Neural crest cell (in vitro differentiated cells): ENCODE measurements at places on chromosomes 11 and 22. TPM values are rescaled to one million over a fixed set of nuclear protein-coding genes. Genes with fewer than 3 reads are reported as not detected.
A peak's percentile ranks its signal among the peaks of the same experiment; 100 is the strongest.

DNA sequence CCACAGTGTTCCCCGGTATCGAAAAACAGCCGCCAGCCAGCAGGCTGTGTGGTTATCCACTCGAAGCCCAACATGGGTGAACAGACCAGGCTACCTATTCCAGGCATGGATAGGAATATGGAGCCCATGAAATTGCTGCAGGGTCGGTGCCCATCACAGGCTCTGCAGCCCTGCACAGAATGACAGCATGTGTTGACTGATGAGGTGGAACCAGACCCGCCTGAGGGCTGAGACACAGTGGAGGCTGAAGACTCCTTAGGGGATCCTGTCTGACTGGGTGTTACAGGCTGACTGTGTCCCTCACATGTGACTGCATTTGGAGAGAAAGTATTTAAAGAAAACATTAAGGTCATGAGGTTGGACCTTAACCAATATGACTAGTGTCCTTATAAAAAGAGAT, 6.2 kb upstream of the YPEL1 start:
- no peaks in the 10 kb centered on the region for H3K36me3 ChIP-seq
- H3K4me3 ChIP-seq = no peak overlapping the region
- peaks cover 6% of the 10 kb centered on the region for H3K27me3 ChIP-seq
- DNase-seq = no peak
- no peak overlapping the region for H3K27ac ChIP-seq

DNA sequence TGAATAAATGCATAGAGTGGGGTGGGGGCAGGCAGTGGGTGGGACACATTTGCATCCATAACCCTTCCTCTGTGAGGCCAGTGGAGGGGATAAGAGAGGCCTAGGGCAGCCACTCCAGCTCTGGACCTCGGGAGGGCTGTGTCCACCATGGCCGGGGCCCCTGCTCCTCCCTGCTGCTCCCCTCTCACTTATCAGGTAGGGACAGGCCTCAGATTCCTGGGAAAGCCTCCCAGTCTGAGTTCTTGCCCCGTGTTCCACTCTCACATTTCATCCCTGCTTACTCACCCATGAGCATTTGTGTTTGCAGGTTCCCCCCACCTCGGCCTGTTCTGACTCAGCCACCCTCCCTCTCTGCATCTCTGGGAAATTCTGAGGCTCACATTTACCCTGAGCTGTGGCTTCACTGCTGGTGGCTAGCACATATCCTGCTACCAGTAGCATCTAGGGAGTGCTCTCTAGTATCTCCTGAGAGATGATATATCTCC, 128.7 kb upstream of the TOP3B start:
- peaks cover 5% of the 10 kb centered on the region for H3K4me1 ChIP-seq
- DNase-seq = no peak
- H3K27ac ChIP-seq = no peak overlapping the region
- H3K4me3 ChIP-seq = no peak overlapping the region
- peaks cover 22% of the 10 kb centered on the region for H3K27me3 ChIP-seq

DNA sequence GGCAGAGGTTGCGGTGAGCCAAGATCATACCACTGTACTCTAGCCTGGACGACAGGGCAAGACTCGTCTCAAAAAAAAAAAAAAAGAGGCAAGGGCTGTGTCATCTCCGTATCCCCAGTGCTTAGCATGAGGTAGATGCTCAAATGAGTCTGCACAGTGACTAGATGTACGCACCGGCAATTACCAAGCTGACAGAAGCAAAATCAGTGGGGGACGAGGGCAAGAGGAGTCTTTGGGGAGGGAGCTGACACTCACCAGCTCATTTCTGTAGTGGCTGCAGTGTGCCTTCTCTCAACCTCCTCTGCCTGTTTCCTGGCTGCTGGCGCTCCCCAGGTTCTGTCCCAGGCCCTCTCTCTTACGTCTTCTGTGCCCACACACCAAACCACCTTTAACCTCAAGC, 69.9 kb downstream of the PACSIN2 start:
- peaks cover 10% of the 10 kb centered on the region for H3K36me3 ChIP-seq
- no peak overlapping the region for H3K4me3 ChIP-seq
- peak overlapping the region; percentile 99 for H3K27ac ChIP-seq

- no peaks in the 10 kb centered on the region for H3K27me3 ChIP-seq
- no peak overlapping the region for H3K27ac ChIP-seq
- no peaks in the 10 kb centered on the region for H3K4me1 ChIP-seq
- H3K36me3 ChIP-seq = no peaks in the 10 kb centered on the region
- no peak overlapping the region for H3K4me3 ChIP-seq
Measured at GRCh38 chr11:131430473-131431208, 60.2 kb downstream of the NTM start.

The SGSM1 gene
- 0.50 and 0.75 TPM in 2 replicates for total RNA-seq

- H3K36me3 ChIP-seq = no peaks in the 10 kb centered on the region
- H3K4me3 ChIP-seq = peak overlapping the region; percentile 39
- H3K4me1 ChIP-seq = peaks cover 29% of the 10 kb centered on the region
Measured at GRCh38 chr11:2213384-2213842, 41.8 kb upstream of the TH start.

GRCh38 chr11:14619603-14620531, 23.7 kb upstream of the PDE3B start:
- H3K4me3 ChIP-seq = no peak overlapping the region
- H3K36me3 ChIP-seq = peaks cover 4% of the 10 kb centered on the region
- H3K27me3 ChIP-seq = no peaks in the 10 kb centered on the region
- no peaks in the 10 kb centered on the region for H3K4me1 ChIP-seq
- no peak overlapping the region for H3K27ac ChIP-seq

The INS gene
- not detected in 2 replicates for total RNA-seq

The LSP1 gene
- not detected in 2 replicates for total RNA-seq

The ANGPTL5 gene
- total RNA-seq = not detected in 2 replicates

DNA sequence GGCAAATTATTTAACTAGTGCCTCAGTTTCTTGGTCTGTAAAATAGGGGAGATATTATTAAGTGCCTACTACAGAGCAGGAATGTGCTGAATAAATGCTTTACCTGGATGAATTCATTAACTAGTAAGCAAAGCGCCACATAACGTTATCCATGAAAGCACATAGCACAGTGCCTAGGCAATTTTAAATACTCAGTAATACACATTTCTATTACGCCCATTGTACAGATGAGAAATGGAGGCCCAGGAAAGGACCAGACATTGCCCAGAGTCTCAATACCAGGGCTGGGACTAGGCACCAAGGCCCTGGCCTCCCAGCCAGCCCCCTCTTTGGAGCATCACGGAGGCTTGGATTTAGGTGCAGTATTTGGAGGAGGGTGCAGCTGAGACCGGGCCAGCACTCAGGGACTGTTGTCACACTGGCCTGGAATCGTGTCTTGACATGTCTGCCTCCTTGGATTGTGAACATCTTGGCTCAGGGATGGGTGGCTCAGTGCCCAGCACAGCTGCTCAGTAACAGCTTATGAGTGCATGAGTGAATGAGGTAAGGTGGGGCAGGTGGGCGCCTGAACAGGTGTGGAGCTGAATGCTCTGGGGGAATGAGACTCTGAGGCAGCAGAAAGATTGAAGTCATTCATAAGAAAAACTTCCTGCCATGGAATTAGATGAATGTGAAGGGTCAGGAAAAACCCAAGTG, 42.1 kb upstream of the TPBGL start:
- H3K4me1 ChIP-seq = no peaks in the 10 kb centered on the region
- no peak overlapping the region for H3K27ac ChIP-seq
- DNase-seq = no peak
- H3K27me3 ChIP-seq = peaks cover 4% of the 10 kb centered on the region

The TSGA10IP gene
- total RNA-seq = 1.8 and 2.7 TPM in 2 replicates

- H3K4me1 ChIP-seq = peaks cover 28% of the 10 kb centered on the region
- no peak overlapping the region for H3K27ac ChIP-seq
- DNase-seq = no peak
- peak overlapping the region; percentile 95 for H3K4me3 ChIP-seq
- no peaks in the 10 kb centered on the region for H3K27me3 ChIP-seq
Measured at GRCh38 chr11:60926500-60926899, 2.2 kb downstream of the TMEM132A start.

GRCh38 chr11:65781152-65781961, 581 bp upstream of the AP5B1 start:
- no peak overlapping the region for H3K27ac ChIP-seq
- peak; percentile 42 for DNase-seq

DNA sequence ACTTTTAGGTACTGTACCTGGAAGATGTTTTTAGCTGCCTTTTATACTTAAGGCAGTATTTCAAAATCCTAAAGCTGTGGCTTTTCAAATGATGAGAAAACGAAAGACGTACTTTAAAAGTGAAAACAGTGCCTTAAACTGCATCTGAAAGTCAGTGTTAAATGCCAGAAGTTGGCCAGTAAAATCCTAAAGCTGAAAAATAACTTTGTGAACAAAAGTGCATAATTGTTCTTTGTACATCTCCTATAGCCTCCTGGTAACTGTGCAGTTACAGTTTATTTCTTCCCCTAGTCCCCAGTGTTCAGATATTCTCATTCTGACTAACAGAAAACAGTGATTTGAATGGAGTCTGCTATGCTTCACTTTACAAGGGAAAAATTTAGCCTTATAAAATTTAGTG, 6.8 kb downstream of the EED start:
- no peaks in the 10 kb centered on the region for H3K27me3 ChIP-seq
- no peak overlapping the region for H3K4me3 ChIP-seq
- H3K4me1 ChIP-seq = peaks cover 26% of the 10 kb centered on the region
- H3K36me3 ChIP-seq = no peaks in the 10 kb centered on the region
- DNase-seq = no peak

DNA sequence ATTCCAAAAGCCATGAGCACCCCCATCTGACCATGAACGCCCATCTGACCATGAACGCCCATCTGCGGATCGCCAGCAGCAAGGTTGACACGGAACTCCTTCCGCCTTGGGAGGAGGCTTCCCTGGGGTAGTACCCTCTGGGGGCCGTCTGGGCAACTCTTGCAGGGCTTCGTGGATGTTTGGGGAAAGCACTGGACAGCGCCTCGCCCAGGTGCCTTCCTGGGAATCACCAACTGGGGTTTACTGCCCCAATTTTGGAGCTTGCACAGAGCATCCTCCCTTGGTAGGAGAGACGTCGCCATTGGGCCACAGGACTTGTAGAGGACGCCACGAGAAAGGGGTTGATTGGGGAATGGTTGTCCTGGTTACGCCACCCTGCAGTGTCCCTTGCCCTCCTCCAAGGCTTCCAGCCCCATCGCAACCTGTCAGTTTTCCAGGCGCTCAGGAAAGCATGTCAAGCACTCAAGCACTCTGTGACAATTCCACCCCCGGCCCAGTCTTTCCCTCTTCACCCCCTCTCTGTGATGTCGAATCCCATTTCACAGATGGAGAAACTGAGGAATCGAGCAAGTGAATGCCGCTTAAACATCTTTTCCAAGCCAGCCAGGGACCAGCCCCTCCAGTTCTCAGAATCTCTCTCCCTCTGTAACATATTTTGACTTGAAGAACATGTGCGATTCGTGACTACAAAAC, 914 bp upstream of the PRDM11 start:
- H3K36me3 ChIP-seq = peaks cover 4% of the 10 kb centered on the region
- peak overlapping the region; percentile 94 for H3K4me3 ChIP-seq
- H3K27me3 ChIP-seq = peaks cover 59% of the 10 kb centered on the region
- DNase-seq = no peak
- H3K27ac ChIP-seq = peak overlapping the region; percentile 83
- H3K4me1 ChIP-seq = peaks cover 30% of the 10 kb centered on the region

- H3K4me3 ChIP-seq = no peak overlapping the region
- H3K27me3 ChIP-seq = peaks cover 40% of the 10 kb centered on the region
- H3K27ac ChIP-seq = no peak overlapping the region
Measured at GRCh38 chr11:46240371-46240770, 37.1 kb upstream of the CREB3L1 start.

The SLC22A9 gene
- total RNA-seq = not detected in 2 replicates

- peaks cover 2% of the 10 kb centered on the region for H3K27me3 ChIP-seq
- H3K27ac ChIP-seq = no peak overlapping the region
- H3K4me3 ChIP-seq = no peak overlapping the region
- peaks cover 9% of the 10 kb centered on the region for H3K4me1 ChIP-seq
- DNase-seq = no peak
Measured at GRCh38 chr11:15493066-15493465, 378.3 kb downstream of the INSC start.

- no peaks in the 10 kb centered on the region for H3K36me3 ChIP-seq
- peaks cover 8% of the 10 kb centered on the region for H3K4me1 ChIP-seq
- peaks cover 23% of the 10 kb centered on the region for H3K27me3 ChIP-seq
Measured at GRCh38 chr11:69249311-69250185, 44.4 kb upstream of the MYEOV start.

The UCP3 gene
- 4.0 TPM in 2 replicates for total RNA-seq

DNA sequence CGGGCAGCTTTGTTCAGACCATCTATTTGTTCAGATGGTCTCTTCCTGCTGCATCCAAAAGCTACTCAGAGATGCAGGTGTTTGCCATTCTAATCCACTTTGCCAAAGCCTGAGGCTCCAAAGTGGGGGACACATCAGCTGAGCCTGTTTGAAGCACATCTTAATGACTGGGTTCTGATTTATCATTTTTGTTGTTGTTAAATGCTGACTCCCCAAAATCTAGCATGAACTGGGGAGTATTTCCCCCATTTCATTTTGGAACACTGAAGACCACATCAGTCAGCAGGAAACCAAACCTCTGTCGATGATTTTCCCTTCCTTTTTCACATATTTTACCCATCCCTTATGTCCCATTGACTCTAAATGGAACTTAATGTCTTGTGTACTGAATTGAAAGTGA, 262.6 kb downstream of the NTM start:
- H3K27me3 ChIP-seq = no peaks in the 10 kb centered on the region
- peaks cover 15% of the 10 kb centered on the region for H3K4me1 ChIP-seq
- H3K36me3 ChIP-seq = peaks cover 4% of the 10 kb centered on the region
- no peak overlapping the region for H3K27ac ChIP-seq

The SIK2 gene
- 21.8 and 24.7 TPM in 2 replicates for total RNA-seq

- no peak for DNase-seq
- no peaks in the 10 kb centered on the region for H3K36me3 ChIP-seq
- peaks cover 19% of the 10 kb centered on the region for H3K27me3 ChIP-seq
- H3K27ac ChIP-seq = no peak overlapping the region
- no peaks in the 10 kb centered on the region for H3K4me1 ChIP-seq
- H3K4me3 ChIP-seq = no peak overlapping the region
Measured at GRCh38 chr11:35594680-35595079, 23.6 kb upstream of the FJX1 start.

DNA sequence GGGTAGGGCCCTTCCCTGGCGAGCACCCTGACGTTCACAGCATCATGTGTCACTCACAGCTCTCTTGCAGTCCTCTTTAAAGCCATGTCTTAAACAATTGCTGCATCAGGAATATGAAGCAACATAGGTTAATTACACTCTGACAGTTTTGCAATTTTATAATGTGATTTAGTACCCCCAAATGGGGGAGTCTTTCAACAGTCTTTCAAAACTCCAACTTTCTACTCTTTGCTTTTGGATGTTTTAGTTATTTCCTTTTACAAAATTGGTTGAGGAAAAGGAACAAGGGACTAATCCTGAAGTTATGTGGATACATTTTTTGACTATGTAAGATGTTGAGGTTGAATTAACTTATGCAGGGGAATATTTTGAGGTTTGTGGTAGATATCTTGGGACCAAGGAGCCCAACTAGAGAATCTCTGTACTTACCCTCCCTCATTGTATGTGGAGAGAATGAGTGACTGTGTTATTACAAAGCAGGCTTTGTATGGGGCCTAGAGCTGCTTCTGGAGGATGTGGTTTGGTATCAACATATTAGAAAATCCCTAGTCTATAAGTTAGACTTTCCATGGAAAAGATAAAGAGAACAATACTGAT, at the start of gene MMP8:
Gene MMP8, minus strand, starts transcription at position 51 of the 597 bp plus-strand sequence. CDS start 99 bp downstream, outside the sequence.
- H3K27me3 ChIP-seq = no peaks in the 10 kb centered on the region
- H3K36me3 ChIP-seq = no peaks in the 10 kb centered on the region
- no peak within 1 kb of the TSS for H3K4me3 ChIP-seq

GRCh38 chr11:116939499-116939898, 102.1 kb upstream of the APOA1 start:
- no peak for DNase-seq
- no peak overlapping the region for H3K27ac ChIP-seq
- H3K4me3 ChIP-seq = no peak overlapping the region
- H3K36me3 ChIP-seq = peaks cover 4% of the 10 kb centered on the region
- H3K27me3 ChIP-seq = no peaks in the 10 kb centered on the region

The CSF2RB gene
- total RNA-seq = not detected in 2 replicates

The NLRP14 gene
- 0.30 and 0.51 TPM in 2 replicates for total RNA-seq
